Mesenteric fat pad (tissue), 1 donor: ENCODE measurements at places on chromosomes 5 and 9. TPM values are rescaled to one million over a fixed set of nuclear protein-coding genes. Genes with fewer than 3 reads are reported as not detected.

DNA sequence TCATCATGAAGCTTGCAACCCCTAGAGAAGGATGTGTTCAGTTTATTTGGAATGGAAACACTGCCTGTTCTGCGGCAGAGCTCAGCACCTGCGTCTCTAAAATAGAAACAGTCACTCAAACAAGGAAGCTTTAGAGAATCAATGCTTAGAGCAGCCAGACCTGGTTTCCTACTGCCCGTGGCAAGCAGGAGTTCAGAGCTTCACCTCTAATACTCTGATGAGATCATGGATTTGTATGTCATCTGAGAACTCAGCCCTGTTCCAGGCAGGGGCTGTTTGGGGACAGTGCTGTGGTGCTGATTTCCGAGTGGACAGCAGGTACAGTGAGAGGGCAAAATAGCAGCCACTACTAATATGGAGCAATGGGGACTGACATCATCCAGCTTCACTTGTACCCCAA lies 236.0 kb upstream of the IRX1 start:
- peak; percentile 57 for DNase-seq

- no peak for DNase-seq
Observed at GRCh38 chr9:128146591-128147120, 2.6 kb upstream of the LCN2 start.

DNA sequence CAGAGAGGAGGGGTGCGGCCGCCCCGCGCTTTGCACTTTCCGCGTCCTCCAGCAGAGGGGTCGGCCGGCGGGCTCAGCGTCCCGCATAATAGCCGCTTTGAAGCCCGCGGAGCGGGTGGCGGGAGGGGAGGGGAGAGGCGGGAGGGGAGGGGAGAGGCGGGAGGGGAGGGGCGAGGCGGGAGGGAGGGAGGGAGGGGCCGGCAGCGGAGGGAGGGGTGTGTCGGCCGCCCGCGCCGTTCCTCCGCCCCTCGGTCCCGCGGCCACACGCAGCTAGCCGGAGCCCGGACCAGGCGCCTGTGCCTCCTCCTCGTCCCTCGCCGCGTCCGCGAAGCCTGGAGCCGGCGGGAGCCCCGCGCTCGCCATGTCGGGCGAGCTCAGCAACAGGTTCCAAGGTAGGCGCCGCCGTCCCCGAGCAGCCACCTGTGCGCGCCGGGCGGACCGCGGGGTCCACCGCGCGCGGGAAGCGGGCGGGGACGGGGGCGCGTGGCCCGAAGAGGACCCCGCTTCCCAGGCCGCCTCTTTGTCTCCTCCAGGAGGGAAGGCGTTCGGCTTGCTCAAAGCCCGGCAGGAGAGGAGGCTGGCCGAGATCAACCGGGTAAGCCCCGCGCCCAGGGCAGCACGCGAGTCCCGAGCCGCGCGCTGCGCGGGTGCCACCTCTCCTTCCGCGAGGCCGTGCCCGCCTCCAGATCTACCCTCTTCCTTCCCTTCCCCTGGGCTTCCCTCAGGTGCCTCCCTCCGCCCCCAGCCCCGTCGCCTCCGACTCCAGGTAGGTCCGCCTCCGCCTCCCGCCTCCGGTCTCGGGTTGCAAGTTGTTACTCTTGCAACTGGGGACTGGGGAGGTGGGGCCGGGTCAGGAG lies at the start of gene AIF1L:
Gene AIF1L, plus strand, starts transcription at position 263 of the 857 bp plus-strand sequence. Its CDS starts 99 bp downstream, at position 362.
- no peak for DNase-seq

GRCh38 chr9:21001581-21001980 lies 29.9 kb downstream of the HACD4 start:
- DNase-seq = no peak

- DNase-seq = no peak
Observed at GRCh38 chr9:120261419-120261818, 318.5 kb downstream of the CDK5RAP2 start.

DNA sequence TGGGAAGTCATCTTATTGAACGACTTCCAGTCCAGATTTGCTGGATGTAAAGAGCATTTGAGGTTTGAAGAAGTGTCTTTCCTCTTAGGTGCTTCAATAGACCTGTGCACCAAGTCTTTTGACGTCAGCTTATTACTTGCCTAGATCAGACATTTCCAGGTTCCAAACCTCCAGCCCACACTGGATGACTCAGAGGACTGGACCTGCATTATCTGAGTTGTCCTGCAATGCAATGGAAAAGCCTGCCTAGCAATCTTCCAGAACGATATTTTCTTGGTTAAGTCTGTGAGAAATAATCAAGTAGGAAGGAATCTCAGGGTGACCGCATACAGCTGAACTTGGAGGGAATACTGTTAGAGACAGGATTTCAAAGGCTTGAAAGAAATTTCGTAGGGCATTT lies 147.2 kb upstream of the MOCS2 start:
- DNase-seq = no peak

DNA sequence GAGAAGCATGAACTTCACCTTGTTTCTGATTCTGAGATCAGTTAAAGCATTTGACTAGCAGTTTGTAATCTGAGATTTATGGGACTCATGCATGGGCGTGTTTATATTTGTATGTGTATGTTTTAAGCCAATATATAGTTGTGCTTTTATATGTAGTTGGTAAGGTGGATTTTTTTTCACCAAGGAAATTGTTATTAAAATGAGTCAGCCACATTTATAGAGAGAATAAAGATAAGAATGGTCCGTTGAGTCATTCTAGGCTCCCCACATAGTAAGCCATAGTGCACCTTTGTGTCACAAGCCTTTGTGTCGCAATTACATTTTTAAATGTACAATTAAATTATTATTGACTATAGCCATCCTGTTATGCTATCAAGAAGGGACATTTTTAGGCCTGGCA lies 89.0 kb downstream of the NLN start:
- no peak for DNase-seq

DNA sequence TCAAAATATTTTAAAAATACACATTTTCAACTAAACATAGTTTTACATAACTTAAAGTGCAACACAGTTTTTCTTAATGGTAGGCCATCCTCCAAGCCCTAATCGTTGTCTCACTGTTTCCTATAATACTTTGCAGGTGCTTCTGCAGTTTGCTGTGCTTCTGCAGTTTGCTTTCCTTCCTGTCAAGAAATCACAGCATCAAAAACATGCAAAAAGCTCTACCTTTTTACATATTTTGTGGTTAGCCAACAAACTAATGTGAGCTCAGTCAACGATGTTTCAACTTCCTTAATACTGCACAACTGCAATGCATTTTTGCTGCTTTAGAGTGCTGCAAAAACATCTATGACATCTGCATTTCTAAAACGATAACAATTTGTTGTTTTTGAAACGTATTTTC lies 25.2 kb downstream of the EMB start:
- no peak for DNase-seq

LHX3 gene
- total RNA-seq = not detected

IRX2 gene
- 0.45 TPM for total RNA-seq

FGF1 gene
- 9.9 TPM for total RNA-seq

PCDHGB1 gene
- 1.3 TPM for total RNA-seq
